ENCODE measurements at places on chromosomes 2 and 18. TPM values are rescaled to one million over a fixed set of nuclear protein-coding genes. Genes with fewer than 3 reads are reported as not detected.

DNA sequence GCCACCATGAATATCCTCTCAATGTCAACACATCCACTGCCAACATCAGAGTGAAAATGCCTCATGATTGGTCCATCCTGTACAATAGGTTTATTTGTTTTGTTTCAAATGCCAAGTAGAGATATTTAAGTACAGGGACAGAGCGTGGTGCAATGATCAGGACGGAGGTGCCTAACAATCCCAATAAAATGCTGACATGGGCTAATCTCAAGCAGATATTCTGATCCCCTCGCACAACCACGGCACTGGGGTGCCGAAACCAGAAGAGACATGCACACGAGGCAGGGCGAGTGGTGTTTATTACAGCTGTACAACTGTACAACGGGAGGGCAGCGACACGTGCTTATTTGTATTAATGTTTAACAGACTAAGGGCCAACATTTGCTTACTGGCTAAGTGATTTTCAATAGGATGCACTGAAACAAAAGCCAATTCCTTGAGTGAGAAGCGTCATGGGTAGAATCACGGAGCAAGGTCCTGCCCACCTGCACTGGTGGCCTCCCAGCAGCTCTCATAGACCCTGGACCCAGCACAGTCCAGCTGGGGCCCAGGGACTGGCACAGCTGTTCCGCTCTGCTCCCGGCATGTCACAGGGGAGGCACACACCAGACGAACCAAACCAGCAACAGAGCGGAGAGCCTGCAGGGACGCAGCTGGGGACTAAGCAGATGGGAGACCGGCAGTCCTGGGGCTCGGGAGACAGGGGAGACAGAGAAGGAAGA lies 101.4 kb downstream of the HDAC4 start:
- DNase-seq: no peak

Gene LTBP1
- total RNA-seq: 291 TPM

DNA sequence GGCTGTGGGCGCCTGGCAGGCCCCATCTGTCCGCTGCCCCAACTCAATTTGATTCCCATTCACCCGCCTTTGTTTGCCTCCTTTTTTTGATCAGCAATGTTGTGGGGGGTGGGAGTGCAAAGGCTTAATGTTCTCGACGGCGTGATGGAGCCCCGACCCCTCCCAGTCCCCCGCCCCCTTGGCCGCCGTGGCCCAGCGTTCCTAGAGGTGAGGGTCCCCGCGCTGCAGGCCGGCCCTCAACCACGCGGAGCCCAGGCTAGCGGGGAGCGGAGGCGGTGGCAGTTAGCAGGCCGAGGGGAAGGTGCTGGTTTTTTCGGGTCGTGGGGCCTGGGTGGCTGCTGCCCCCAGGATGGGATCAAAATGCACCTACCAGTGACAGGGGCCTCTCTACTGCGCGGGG lies 274.7 kb upstream of the SKOR2 start:
- no peak for DNase-seq

Gene AMER3
- total RNA-seq: not detected

- no peak for DNase-seq
Observed at GRCh38 chr2:119008108-119008507, 66.1 kb downstream of the MARCO start.

Gene NYAP2
- not detected for total RNA-seq

Gene POMC
- 12.6 TPM for total RNA-seq

Gene COLEC12
- total RNA-seq: 10.9 TPM

Gene CCDC74B
- 2.5 TPM for total RNA-seq

Gene PDE1A
- 7.0 TPM for total RNA-seq

DNA sequence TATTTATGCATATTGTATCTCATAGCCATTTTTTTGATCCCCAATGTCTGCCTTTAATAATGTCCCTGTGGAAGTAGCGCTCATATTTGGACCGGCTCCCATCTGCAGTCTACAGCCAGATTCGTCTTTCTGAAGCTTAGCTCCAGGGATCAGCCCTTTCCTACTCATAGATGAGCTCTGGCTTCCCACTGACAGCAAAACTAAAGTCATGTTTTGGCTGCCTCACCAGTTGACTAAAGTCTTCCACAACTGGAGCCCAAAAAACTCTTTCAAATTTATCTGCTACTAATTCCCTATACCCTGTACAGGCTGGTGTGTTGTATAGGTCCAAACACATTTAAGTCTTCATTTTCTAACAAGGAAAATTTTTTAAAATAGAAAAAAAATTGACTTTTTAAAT lies 294.2 kb upstream of the HNMT start:
- no peak for DNase-seq

Gene SCG2
- total RNA-seq: 1.8 TPM

DNA sequence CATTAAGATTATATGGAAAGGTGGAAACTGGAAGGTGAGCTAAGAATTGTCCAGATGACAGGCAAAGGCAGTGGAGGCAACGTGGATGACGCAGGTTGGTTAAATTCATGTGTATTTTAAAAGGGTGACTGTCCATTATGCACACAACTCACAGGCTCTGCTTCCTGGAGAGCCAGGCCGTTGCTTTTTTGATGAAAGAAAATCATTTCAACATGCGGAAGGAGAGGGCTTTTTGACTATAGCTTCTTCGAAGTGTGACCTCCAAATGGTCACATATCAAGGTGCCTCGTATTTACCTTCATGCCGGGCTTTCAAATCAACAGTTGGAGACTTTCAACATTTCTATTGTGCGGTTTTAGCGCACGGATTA lies 126.7 kb downstream of the MYCN start:
- no peak for DNase-seq

DNA sequence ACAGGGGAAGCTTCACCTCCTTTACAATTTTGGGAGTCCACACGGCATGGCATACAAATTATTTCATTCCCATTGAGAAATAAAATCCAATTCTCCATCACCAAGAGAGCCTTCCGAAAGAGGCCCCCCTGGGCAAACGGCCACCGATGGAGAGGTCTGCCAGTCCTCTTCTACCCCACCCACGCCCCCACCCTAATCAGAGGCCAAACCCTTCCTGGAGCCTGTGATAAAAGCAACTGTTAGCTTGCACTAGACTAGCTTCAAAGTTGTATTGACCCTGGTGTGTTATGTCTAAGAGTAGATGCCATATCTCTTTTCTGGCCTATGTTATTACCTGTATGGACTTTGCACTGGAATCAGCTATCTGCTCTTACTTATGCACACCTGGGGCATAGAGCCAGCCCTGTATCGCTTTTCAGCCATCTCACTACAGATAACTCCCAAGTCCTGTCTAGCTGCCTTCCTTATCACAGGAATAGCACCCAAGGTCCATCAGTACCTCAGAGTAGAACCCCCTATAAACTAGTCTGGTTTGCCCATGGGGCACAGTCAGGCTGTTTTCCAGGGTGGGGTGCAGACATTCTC lies 58.3 kb downstream of the BCL11A start:
- DNase-seq: no peak

GRCh38 chr2:230816735-230817134 lies 48.0 kb upstream of the ITM2C start:
- no peak for DNase-seq

- DNase-seq: no peak
Observed at GRCh38 chr2:182667315-182667695, 48.8 kb upstream of the DNAJC10 start.

Gene GYPC
- total RNA-seq: 53.8 TPM

- DNase-seq: no peak
Observed at GRCh38 chr2:50838316-50838715, 193.6 kb downstream of the NRXN1 start.

- DNase-seq: no peak
Observed at GRCh38 chr18:37107748-37108522, 279.0 kb downstream of the KIAA1328 start.

DNA sequence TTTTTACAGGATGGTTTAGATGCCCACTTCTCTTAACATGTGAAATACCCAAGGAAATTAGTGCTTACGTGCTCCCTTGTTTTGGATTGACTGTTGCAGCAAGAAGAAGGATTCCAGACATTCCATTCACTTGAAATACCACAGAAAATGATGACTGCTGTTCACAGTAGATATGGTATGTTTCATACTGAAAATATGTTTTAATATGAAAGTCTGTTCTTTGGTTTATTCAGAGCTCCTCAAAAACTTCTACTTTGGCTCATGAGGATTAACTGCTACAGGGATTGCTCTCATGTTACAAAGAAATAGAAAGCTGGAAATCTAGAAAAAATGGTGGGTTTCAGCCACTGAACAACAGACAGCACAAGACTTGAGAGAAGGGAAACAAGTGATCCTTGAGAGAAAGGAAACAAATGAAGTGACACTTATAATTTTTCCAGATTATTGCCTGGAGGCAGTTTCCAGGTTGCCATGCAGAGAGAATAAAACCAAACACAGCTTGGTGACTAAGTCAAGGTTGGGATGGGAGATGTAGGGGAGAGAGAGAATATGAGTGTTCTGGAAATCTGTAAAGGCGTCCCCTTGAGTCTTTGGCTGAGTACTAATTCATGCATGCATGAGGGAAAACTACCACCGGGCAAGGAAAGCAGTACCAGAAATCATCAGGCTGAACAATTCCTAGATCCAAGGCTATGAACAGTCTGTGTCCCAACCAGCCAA lies 348.1 kb downstream of the CLIP4 start:
- no peak for DNase-seq

GRCh38 chr18:58455314-58456188 lies 173.3 kb downstream of the ALPK2 start:
- DNase-seq: no peak

- no peak for DNase-seq
Observed at GRCh38 chr2:48991415-48992131, 162.7 kb downstream of the FSHR start.

DNA sequence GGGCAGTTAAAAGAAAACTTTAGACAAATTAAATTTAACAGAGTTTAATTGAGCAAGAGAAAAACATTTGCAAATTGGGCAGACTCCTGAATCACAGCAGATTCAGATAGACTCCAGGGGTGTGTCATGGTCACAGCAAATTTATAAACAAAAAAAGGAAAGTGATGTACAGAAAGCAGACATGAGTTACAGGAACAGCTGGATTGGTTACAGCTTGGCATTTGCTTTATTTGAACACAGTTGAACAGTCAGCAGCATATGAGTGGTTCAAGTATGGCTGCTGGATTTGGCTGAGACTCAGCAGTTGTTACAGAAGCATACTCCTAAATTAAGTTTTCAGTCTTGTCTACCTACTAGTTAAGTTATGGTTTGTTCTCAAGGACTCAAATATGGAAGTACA lies 82.3 kb upstream of the NYAP2 start:
- no peak for DNase-seq

DNA sequence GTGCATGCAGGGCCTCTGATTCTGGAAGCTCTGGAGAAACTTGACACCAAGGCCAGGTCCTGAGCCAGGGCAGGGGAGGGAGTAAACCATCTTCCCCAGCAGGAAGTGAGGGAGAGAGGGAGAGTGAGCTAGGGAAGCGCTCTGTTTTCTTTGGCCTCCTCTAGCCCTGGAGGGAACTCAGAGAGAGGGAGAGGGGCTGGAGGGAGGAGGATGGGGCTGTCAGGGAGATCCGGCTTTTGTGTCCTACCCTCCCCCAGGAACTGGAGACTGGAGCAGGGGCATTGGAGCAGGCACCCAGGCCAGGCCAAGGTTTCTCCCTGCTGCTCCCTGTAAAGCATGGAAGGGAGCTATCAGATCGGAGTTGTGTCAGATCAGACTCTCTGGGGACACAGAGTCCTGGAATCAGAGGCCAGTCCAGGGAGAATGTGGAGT lies 22.7 kb upstream of the PKDCC start:
- DNase-seq: no peak

DNA sequence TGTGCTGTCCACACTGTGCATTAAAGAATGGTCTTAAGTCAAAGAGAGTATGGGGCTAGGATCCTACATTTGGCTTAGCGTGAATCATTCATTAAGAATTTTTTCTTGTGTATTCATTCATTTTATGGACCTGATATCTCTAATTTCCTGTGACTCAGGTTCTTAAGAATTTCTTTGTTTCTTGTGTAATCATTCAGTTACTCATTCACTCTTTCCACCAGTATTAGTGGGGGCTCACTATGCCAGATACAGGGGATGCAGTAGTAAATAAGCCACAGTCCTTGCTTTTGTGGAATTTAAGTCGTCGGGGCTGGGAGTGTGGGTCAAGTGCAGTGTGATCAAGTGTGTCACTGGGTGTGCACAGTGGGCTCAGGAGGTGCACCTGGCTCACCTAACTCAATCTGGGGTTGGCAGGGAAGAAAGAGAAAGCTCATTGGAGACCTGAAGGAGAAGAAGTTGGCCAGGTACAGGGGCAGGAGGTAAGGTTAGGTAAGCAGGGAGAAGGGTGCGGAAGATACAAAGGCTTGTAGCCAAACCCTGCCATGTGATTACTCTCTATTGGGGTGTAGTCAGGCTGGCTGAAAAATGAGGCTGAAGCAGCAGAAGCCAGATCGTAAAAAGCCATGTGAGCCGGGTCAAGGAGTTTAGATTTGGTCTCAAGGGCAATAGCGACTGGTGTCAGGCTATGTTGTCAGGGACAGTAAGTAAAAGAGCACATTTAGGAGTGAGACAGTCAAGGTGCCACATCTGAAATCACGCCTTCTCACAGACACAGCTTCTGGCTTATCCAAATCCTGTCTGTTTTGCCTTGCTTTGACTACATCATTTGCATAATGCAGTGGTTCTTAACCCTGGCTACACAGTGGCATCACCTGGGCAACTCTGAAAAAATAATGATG lies 67.2 kb downstream of the KCTD1 start:
- DNase-seq: no peak

DNA sequence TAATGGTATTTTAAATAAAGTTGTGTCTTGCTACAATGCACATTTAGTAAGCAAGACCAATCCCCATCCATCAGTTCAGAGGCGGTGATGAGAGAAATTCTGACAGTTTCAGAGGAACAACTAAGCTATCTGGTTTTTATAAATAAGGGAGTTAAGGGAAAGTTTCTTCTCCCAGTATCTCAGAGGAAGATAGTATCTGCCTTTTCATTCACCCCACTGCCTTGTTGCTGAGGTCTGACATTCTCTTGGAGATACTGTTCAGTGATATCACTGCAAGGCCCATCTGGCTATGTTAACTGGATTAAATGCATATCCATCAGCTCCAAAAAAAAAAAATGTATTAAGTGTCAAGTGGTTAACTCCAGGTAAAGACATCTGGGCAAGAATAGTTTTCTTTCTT lies 47.9 kb downstream of the RBMS1 start:
- DNase-seq: no peak

Gene RPIA
- 4.2 TPM for total RNA-seq

- DNase-seq: no peak
Observed at GRCh38 chr2:162061021-162061420, 13.0 kb downstream of the DPP4 start.

DNA sequence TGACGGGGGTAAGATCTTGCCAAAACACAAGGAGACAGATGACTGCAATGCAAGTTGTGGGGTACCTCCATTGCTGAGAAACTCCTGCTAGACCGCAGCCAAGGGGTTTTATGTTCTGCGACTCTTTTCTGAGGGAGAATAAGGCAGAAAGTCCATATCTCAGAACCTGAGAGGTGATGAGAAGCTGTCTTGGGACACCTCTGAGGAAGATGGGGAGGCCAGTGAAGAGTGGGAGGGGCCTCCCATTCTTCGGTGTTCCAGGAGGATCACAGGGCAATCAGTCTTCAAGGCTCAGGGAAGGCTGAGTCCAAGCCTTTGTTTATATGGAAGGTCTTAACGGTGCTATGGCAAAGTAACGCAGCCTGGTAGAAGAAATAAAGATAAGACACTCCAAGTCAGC lies 18.0 kb downstream of the CYP27A1 start:
- DNase-seq: no peak

- DNase-seq: peak; percentile 11
Observed at GRCh38 chr18:14921547-14921946, 173.6 kb downstream of the ANKRD30B start.

Gene RBKS
- 2.1 TPM for total RNA-seq

- no peak for DNase-seq
Observed at GRCh38 chr18:6487968-6488367, 73.3 kb upstream of the L3MBTL4 start.

All from right atrium auricular region (tissue), 2 donors.